ENCODE measurements at places on chromosomes 11 and 22.

DNA sequence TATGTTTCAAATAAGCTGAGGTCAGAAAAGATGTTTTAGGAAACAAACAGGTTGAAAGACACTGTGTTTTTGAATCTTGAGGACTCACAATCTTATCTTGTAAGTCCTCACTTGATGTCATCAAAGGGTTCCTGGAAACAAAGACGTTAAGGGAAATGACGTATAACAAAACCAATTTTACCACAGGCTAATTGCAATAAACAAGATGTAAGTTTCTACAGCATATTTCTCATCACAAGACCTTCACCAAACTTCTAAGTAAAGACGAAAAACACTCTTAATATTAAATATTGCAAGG lies 433.5 kb upstream of the FAT3 start:
- DNase-seq: no peak

- DNase-seq: no peak
Observed at GRCh38 chr11:43802509-43802908, 78.1 kb upstream of the ALKBH3 start.

- peak; percentile 97 for DNase-seq
Observed at GRCh38 chr11:115924744-115925567, 420.7 kb upstream of the CADM1 start.

DNA sequence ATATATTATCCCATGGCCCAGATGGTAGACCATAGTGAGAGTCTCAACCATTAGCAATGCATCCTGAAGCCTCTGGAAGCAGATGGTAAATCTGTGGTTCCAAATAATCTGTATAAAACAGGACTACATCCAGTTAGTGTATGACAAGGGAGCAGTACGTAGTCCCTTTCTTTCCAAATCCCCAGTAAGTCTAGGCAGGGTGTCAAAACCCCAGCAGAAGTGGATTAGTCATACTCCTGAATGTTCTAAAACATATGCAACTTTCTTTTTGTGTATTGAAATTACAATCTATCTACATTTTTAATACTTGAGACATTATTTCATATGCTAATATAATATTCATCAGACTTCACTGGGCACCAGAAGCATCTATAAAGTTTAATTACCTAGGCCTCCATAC lies 295.1 kb upstream of the ANO5 start:
- DNase-seq: no peak

- DNase-seq: no peak
Observed at GRCh38 chr11:17413414-17414316, 25.2 kb upstream of the KCNJ11 start.

- DNase-seq: no peak
Observed at GRCh38 chr11:59380263-59381059, 21.8 kb downstream of the OR5AN1 start.

- peak; percentile 78 for DNase-seq
Observed at GRCh38 chr11:19087658-19088057, 27.1 kb upstream of the MRGPRX2 start.
